Hepatocyte (in vitro differentiated cells): ENCODE measurements at places on chromosomes 5 and 9.
A peak's percentile ranks its signal among the peaks of the same experiment; 100 is the strongest.

GRCh38 chr5:105409695-105410094, 1847.1 kb upstream of the NUDT12 start:
- no peak for DNase-seq

DNA sequence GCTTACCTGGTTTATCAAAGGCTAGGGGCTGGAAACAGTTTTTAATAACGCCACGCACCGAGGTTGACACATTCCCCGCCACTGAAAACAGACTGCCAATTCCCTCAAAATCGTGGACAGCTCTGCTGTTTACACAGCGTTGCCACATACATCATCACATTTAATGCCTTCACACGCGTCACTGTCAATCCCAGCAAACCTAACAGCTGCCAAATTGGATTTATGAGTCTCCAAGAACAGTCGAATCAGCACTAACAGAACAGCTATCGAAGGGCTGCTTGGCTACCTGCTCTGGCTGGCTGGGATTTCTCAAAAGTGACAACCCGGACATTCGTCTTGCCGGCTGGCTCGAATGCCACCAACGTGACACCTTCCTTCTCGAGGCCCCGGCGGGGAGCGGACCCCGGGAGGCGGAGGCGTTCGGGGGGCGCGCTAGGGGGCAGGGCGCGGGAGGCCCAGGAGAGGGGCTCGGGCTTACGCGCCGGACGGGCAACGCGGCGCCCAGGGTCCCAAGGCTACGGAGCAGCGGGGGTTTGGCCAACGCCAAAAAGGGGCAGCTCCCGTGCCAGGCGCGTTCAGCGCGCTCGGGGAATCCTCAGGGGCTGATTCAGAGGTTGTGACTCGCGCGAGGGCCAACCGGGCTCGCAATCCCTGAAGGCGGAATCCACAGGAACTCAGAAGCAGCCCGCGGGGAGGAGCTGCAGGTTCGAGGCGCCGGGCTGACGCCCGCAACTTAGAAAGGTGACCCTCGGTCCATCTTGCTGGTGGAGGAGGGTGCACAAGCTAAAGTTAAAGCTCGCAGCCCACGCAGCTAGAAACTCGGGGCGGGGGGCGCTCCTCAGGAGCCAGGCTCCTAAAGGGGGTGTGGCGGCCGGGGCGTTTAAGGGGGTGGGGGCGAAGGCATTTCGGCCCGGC, 1.2 kb downstream of the CDC14B start:
- DNase-seq: peak; percentile 77

GRCh38 chr5:164224772-164225171, 719.4 kb downstream of the MAT2B start:
- no peak for DNase-seq

DNA sequence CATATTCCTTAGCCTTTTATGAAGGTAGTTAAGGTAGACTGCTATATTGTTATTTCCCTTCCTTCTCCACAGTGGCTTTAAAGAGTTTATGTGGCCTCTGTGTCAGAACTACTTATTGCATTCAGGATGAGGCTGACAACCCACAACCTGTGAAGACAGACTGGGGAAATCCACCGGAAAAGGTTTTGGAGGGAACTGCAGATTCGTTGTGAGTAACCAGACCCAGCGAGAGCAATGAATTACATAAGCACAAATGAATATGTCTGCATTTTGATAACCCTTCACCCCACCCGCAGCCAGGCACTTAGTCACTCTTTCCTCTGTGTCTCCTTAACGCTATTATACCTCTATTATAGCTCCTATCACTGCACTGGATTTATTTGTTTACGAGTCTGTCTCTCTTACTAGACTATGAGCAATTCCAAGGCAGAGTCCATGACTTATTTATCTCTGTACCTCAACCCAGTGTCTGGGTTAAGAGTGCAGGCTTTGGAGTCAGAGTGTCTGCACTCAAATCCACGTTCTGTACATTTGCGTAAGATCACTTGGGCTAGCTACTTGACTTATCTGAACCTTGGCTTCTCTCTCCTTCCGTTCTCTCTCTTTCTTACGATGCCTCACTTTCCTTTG, 19.2 kb downstream of the KCTD16 start:
- peak; percentile 74 for DNase-seq

GRCh38 chr5:173296737-173297676, 31.2 kb downstream of the STC2 start:
- no peak for DNase-seq

GRCh38 chr5:10471677-10472076, 30.0 kb downstream of the ROPN1L start:
- no peak for DNase-seq

DNA sequence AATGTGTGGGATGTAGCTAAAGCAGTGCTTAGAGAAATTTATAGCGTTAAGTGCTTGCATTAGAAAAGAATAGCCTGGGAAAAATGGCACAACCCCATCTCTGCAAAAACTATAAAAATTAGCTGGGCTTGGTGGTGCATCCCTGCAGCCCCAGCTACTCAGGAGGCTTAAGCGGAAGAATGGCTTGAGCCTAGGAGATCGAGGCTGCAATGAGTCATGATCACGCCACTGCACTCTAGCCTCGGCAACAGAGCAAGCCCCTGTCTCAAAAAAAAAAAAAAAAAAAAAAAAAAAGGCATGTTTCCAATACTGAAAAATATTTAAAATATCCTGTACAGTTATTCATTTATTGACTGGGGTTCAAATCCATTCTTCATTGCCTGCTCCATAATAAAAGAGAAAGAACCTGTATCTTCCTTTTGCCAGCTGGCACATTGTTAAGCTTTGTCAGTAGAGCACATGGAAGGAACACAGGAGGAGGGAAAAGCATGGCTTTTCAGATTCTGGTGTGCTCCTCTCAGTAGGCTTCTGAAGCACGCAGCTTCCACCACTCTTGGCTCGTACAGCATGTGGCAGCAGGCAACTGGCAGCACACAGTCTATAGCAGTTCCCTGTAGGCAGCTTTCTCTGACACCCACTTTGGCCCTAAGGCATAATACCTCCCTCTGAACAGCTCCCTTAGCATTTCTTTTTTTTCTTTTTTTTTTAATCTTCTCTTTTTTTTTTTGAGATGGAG, 73.5 kb downstream of the TRIM36 start:
- no peak for DNase-seq

DNA sequence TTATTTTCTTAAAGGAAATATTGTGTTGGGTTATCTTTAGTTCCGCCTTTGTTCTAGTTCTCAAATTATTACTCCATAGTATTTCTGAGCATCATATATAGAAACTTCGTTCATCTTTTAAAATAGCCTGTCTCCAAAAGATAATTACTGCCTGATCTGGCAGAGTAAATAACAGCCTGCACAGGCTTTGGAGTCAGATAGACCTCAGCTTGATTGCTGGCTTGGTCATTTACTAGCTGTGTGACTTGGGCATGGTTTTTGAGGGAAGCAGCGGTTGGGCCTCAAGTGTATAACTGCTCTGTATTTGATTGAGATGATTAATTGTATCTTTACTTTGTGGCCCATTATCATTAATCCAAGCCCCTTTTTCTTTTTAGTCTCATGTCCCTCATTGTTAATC, 50.1 kb downstream of the FBXO38 start:
- no peak for DNase-seq

DNA sequence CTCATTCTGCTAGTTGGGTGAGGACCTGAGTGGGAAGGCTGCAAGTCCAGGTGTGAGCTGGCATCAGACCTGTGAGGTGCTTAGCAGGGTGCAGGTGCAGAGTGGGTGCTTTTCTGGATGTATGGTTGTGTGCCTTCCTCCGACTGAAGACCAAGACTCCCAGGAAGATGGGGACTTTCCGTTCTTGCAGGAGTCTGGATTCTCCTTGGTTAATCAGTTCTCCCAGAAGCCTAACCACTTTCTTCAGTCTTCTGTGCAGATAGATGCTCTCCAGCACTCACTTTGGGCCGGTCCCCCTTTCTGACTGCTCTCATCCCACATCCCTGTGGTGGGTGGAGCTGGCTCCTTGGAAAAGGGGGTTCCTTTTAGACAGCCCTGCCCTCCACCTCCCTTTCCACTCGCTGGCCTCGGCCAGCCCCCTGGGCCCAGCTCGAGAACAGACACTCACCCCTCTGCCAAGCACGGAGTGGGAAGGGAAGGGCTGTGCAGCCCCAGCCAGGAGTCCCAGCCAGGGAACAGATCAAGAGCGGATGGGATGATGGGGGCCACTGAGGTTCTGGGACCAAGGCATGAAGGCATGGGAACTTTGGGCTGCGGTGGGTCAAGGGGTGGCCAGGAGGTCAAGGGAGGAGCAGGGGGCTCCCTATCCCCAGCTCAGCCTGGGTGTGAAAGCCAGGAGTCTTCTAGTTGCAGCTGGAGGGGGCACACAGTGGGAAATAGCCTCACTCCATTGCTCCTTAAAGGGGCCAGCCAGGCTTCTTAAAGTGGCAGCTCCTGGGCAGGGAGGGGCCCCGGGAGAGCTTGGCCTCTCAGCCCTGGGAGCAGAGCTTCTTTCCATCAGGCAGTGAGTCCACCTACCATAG, 62.4 kb downstream of the FGF18 start:
- no peak for DNase-seq
